ENCODE measurements at places on chromosomes 11 and 22.

DNA sequence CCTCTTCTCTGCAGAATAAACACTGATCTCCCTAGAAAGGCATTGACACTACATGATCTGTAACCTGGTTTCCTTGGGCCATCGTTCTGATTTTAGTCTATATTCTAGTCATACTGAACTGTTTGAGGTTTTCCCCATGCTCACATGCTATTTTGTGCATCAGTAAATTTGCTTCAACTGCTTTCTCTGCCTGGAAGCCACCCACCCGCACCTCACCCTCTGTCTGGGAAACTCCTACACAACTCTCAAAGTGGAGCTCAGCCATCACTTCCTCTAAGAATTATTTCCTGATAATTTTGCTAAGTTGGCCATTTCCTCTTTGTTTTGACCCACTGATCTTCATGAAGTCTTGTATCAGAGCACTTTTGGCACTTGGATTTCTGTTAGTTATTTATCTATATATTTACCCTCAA lies 36.1 kb downstream of the MMP20 start:
- DNase-seq, result no peak

DNA sequence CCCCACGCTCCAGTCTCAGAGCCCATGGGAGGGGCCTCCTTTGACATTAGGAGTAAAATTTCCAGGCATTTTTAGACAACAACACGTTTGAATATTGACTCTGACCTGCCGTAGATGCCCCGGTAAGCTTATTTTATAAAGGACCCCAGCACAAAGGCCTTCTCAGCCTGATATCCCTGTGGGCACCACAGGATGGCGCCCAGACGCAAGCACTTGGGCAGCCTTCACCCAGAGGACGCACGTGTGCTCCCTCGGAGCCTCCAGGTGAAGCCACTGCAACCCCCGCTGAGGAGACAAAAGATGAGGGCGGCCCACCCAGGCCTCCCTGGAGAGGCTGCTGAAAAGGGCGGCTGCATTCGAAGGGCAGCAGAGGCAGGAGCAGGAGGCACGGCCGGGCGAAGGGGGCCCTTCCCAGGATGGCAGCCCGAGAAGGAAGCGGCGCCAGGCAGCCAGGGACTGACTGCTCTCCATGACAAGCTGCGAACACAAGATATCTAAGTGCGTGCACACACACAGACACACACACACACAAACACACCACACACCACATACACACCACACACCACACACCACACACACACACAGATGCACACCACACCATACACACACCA lies 15.2 kb upstream of the TH start:
- DNase-seq, result peak; percentile 57

- no peak for DNase-seq
These were observed 1152.4 kb downstream of the LRRC4C start for GRCh38 chr11:40306938-40307548.

GRCh38 chr11:75350743-75351540 lies 519 bp downstream of the ARRB1 start:
- DNase-seq, result peak; percentile 47

DNA sequence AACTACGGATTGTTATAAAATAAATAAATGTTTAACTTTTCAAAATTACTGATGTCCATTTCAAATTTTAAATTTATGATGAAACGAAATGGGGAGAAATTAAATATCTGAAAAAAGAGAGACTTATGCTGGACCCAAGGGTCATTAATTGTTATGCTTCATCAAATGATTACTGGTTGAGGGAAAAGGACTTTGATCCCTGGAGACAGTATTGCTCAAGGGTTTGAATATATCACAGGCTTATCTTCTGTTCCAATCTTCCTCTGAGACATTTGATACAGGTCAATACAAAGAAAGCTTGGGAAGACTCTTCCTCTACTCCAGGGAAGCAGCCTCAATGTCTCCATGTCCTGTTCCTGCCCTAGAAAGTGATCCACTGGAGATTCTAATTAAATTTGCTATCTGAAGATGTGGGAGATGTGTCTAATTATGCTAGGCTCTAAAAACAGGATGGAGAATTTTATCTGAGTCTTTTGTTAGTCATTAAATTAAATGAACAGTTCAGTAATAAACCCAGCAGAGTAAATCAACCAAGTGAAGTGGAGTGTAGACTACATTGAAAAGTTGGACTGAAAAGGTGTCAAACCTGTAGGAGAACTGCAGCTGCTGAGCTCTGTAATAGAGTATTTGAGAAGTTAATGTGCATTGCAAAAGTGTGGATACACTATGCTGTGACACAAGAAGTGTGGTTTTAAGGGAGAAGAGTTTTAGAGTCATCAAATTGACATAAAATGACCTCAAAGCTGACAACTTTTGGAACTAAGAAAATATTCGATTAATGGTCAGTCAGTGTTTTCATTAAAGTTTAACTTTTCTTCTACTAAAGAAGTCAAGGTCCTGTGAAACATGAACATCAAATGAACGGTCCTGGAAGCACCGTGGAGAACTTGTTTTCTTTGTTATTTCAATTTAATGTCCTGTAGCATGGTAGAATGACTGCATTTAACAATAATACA lies 623.7 kb upstream of the CCDC90B start:
- no peak for DNase-seq

DNA sequence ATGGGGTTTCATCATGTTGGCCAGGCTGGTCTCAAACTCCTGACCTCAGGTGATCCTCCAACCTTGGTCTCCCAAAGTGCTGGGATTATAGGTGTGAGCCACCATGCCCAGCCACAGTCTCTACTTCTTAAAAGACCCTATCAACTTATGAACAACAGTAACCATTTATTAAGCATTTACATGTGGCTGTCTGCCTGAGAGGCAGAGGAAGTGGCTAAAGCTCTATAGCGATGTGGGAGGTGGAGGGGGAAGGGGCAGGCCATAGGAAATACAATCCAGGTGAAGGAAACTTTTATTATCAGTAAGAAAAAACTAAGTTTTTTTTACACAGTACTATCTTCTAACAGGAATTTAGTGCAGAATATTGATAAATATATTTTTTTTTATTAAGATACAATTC lies 87.8 kb upstream of the PHOX2A start:
- DNase-seq, result no peak

GRCh38 chr11:72838691-72839305 lies 24.6 kb downstream of the ATG16L2 start:
- no peak for DNase-seq

DNA sequence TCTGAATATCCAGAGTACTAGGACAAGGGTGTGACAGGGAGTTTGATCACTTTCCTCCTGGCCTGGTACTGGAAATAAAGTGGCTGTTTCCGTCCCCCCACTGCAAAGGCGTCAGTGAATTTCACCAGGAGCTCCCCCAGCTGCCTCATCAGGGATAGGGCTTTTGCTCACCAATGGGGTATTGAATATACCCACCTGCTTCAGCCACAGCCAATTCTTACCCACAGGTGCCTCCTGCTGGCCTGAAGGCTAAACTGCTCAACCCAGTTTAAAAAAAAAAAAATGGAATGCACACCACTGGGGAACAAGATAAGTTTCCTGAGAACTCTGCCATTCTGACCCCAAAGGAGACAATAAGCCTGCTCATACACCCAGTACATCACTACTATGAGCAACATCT lies 65.3 kb upstream of the MS4A8 start:
- DNase-seq, result no peak

- DNase-seq, result no peak
These were observed 2.4 kb downstream of the TRMT112 start for GRCh38 chr11:64314805-64315561.

DNA sequence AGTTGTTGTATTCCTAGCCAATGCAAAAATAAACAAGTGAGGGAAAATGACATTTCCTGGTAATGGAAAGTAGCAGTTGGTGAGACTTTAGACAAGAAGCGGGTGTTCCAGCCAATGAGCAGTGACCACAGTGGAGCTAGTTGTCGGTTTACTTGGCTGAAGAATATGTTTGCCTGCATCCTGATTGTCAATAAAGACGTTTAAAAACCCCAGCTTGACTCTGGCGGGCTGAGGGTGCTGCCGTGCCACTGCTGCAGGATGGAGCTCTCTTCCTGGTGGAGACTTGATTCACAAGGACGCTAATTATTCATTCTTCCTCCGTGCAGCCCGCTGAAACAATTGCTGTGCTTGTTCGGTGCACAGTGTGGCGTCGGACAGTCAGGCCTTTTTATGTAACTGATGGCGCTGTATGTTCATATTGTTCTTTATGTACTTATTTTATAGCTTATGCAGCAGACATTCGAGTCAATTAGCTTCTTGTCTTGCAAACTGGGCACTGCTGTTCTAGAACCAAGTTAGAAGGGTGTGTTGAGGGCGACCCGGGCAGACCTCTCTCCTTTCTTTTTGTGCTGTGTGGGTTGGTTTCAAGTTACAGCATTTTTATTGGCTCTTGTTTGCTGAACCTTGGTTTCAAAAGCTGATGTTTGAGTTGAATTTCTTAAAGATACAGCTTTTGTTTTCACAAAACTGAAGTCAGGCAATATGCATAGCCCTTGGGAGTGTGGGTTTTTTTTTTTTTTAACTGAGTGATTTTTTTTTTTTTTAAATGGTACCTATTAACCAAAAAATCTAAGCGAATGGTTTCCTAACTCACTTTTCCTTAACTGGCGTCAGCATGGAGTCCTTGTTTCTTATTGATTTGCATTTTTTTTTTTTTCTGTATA lies 153.9 kb downstream of the TEAD1 start:
- no peak for DNase-seq
